ENCODE measurements at places on chromosomes 2 and 18.

DNA sequence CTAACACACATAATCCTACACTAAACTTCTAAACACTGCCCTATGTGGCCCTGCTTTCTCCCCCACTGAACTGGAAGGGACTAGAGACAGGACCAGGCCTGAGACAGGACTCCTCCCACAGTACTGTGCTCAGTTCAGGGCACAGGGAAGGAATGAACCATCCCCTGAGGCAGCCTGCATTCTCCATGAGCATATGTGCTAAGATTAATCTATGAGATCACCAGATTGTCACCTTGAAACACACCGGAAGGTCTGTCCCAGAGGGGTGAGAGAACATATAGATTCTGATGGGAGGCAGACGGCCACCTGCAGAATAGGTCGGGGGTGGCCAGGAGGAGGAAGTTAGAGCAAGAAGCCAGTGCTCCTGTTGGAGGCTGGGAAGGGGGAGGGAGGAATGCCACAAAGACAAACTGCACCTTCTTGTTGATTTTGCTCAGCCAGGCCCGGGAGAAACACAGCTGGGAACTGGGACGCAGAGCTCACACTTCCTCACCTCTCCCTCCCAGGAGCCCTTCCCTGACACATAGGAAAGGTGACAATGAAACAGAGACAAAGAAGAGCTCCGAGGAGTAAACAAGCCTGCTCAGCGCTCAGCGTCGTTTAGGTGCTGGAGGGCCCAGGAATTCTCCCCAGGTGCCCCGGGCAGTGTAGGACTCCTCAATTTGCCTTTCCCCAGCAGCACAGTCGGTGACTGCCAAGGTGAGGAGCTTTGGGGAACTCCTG lies 52.1 kb downstream of the ZBTB7C start:
- DNase-seq = no peak

DNA sequence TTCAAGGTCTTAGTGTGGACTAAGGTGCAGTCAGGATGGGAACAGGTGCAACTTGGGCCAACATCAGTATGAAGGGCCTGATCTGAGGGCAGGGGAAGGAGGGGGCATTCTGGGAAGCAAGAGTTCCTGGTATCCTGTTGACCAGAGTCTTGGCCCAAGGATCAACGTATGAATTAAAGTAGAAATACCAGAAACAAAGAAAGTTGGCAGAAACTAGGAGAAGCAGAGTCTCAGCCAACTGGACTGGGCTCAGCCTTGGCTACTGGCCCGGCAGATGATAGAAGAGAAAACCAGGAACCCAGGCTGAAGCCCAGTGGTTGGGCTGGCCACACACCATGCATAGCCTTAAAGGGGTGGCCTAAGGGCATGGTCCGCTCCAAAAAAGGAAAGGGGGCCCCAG lies 2.3 kb downstream of the CETN1 start:
- DNase-seq = no peak

GRCh38 chr2:119711352-119711751 lies 32.4 kb downstream of the TMEM177 start:
- DNase-seq = no peak

DNA sequence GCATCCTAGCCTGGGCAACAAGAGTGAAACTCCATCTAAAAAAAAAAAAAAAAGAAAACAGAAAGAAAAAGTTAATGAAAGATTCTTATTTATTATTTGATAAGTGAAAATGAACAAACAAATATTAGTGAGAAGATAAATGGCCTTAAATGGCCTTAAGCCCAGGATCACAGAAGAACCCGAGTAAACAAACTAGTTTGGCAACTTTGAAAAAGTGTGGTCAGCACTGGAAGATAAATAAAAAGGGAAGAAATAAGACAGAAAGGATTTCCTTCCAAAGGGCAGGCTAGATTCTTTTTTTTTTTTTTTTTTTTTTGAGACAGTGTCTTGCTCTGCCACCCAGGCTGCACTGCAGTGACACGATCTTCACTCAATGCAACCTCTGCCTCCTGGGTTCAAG lies 692.4 kb downstream of the CPS1 start:
- DNase-seq = no peak
